IMR-90 (cell line): ENCODE measurements at places on chromosomes 3 and 15. TPM values are rescaled to one million over a fixed set of nuclear protein-coding genes. Genes with fewer than 3 reads are reported as not detected.

HAPLN3 gene
- polyA plus RNA-seq, result 28.6 and 30.8 TPM in 2 replicates

EFL1 gene
- polyA plus RNA-seq, result 8.7 and 10.1 TPM in 2 replicates

MUC4 gene
- polyA plus RNA-seq, result not detected in 2 replicates

DNA sequence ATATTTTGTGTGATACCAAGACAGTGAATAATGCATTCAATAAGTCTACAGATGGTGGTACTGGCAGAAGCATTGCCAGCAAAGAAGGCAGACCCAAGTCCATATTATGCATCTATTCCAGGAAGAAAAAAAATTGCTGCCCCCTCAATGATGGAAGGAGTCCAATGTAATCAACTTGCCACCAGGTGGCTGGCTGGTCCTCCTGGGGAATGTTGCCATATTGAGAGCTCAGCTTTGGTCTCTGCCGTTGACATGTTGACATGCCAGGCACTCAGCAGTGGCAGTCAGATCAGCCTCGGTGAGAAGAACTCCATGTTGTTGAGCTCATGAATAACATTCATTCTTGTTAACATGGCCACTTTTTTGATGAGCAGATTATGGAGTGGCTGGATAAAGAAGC, 298.5 kb downstream of the IGSF11 start:
- no peak for DNase-seq

DNA sequence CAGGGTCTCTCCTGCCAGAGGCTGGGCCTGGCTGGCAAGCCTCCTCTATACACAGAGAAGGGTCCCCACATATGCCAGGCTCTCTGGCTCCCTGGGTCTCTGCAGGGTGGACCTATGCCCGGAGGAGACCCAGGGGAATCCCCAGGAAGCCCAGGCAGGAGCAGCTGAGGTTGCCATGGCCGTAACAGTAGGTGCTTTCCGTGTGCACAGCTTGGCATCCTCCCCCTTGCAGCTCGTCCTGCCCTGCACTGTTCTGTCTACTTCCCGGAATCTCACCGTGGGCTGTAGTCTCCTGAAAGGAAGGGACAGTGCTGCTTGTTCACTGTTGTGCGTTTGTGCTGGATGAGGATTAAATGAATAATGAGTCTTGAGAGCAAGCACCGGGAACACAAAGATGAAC, 47.8 kb downstream of the DAPK2 start:
- no peak for DNase-seq

DNA sequence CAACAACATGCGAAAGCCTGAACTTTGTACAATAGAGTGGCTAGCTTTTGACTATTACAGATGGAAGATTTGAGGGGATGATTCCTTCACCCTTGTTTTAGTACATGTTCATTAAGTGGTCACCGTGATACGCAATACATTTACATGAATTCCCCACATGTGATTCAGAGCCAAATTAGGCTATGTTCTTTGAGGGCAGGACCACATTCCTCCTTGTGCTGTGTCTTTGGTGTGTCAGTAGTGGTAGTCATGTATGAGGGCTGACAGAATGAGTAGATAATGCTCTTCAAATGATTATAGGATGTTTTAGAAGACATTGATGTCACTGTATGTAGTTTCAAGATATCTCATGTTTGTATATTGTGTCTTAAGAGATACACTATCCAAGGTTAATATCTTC, 12.1 kb downstream of the PTPRG start:
- DNase-seq, result no peak

DNA sequence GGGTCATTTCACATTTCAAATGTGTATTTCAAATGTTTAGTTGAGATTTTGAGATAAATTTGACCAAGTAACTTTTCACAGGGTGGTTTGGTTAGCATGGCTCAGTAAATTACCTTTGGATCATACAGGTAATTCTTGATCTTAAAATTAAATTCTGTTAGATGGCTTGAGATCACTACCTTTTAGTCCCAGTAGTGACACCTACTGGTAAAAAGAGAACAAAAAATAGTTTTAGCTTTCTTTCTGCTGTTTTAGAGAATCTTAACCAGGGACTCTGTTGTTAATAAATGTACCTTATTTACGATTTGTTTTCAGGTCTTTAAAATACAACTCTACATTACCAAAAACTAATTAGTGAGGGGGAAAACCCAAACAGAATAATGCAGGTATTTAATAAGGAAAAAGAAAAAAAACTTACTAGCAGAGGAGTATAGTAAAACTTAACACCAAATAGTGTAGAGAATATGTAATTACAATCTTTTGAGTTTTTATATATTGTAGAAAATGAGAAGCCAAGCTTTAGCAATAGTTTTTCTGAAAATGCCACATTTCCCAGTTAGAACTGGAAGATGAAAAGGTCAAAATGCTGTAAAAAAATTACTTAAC, 620.3 kb upstream of the AGTR1 start:
- DNase-seq, result peak; percentile 28

GRCh38 chr15:99014803-99015697, 7.5 kb upstream of the PGPEP1L start:
- DNase-seq, result peak; percentile 72

DNA sequence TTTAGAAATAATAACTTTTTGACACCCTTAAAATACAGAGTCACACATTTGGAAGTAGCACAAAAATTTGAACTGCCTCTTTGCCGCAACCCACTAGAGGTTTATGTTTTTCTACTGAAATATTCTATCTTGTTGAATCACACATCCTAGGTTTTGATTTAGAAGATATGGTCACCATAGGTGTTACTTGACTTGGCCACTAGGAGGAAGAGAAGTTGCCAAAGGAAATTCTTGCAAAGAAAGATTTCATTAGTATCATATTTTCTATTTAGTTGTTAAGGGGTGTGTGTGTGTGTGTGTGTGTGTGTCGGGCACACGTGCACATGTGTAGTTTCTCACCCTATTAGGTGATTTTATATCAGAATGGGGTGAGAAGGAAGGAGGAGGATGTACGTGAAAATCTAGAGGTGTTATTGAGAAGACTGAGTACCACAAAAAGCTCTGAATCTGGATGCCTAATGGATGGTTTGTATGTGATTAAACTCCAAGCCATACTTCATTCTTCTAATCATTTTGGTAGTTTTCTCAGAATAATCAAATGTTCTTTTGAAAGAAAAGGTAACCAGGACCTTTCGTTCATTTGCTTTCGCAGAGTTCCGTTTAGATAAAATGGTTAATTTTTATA, 31.5 kb downstream of the ZFAND6 start:
- no peak for DNase-seq

DNA sequence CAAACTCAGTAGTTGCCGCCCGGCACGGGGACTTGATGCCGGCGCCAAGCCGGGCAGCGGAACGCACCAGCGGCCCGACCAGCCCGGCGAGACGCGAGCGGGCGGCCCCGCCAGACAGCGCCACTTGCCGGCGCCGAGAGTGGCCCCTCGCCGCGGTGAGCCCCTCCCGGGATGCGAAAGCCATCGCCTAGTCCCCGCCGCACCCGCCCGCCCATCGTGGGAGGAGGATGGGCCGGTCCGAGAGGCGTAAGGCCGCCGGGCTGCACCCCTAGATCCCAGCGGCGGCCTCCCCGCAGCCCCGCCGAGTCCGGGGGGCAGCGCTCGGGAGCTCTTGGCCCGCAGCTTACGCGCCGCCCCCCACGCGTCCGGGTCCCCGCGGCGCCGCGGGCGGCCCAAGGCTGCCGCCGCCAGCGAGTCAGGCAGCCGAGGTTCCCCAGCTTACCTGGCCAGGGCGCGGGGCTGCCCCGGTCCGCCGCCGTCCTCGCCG, 609 bp downstream of the GOLGA8A start:
- DNase-seq, result peak; percentile 4

GRCh38 chr3:117218641-117219048, 509.1 kb downstream of the TUSC7 start:
- DNase-seq, result no peak

DNA sequence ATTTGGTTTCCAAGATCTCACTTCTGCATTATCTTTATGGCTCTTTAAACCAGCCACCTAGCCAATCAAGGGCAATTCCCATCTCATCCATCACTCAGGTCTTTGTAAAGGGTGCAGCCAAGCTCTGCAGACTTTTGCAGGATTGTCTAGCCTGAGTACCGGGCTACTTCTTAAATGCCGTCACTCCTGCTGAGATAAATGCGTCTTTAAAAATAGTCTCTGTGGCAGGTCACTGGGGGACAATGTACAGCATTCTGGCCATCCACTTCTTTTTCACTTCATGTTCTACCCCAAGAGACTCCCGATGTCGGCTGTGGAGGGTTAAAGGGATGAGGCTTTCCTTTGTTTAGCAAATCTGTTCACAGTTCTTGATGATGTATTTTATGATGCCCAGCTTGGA, 194.7 kb downstream of the SV2B start:
- no peak for DNase-seq
